SW480 (cell line): ENCODE measurements at places on chromosomes 3 and 15.
A peak's percentile ranks its signal among the peaks of the same experiment; 100 is the strongest.

- no peak for DNase-seq
Observed at GRCh38 chr3:128320551-128321340, 145.9 kb downstream of the DNAJB8 start.

- no peak for DNase-seq
Observed at GRCh38 chr3:42735019-42735418, 32.4 kb upstream of the HHATL start.

- DNase-seq: no peak
Observed at GRCh38 chr3:138732456-138732855, 102.3 kb downstream of the PIK3CB start.

GRCh38 chr15:84810073-84810840 is 6.9 kb upstream of the ALPK3 start:
- DNase-seq: no peak

- peak; percentile 63 for DNase-seq
Observed at GRCh38 chr15:53746101-53746500, 13.4 kb downstream of the WDR72 start.

DNA sequence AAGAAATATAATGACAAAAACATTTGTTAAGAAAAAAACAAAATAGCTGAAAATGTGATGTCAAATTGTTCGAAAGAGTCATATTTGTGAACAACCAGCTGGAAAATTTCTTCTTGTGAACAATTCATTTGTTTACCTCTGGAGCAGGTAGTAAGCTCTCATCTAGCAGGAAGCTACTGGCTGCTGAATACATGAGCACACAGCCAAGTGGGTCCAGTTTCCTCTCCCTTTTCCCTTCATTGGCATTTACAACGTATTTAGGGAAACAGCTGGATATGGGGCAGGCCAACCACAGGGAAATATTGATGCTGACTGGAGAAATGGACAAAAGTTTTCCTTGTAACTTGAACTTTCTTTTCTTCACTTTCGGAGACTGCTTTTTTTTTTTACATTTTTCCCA is 1354.7 kb upstream of the EPHA6 start:
- no peak for DNase-seq

DNA sequence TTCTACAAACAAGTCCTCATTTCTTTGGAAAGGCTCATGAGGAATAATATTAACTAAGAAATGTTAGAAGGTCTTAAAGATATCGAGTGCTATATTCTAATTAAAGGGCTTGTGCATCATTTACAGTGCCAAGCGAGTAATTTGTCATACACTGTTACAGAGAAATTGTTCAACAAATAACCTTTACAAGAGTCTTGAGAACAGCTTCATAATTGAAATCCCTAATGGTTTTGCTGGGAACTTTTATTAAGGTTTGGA is 209.5 kb downstream of the MECOM start:
- no peak for DNase-seq

DNA sequence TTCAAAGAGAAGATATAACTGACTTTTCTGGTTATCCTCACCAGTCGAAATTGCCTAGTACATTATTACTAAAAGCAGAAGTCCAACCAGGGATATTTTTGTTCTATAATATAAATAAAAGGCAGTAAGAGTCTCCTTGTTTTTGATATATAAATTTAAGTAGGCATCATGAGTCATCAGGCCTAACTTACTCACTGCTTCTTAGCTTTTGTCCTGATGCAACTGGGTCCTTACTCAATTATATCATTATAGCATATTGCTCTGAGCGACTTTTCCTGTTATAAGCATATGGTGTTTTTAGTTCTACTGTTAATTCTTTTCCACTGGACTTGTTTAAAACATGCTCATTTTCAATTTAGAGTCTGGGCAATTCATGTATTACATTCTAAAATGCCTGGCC is 910.1 kb downstream of the MCTP2 start:
- DNase-seq: no peak

DNA sequence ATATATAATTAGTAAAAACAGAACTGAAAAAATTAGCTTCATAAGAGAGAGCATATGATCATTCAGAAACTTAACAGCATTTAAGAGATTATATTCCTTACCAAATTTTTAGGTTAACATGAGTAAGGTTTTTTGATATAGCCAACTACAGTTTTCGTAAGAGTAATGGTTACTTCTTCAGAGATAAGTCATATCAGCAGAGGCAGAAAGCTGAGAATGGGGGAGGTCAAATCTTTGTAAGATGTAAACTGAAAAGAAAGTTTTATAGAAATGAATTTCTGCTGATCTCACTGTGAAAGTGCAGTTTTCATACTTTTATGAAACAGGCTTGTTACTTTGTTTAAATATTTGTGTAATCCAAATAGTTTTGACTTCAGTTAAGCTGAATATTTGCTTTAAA is 193.3 kb downstream of the ZBTB20 start:
- DNase-seq: no peak

DNA sequence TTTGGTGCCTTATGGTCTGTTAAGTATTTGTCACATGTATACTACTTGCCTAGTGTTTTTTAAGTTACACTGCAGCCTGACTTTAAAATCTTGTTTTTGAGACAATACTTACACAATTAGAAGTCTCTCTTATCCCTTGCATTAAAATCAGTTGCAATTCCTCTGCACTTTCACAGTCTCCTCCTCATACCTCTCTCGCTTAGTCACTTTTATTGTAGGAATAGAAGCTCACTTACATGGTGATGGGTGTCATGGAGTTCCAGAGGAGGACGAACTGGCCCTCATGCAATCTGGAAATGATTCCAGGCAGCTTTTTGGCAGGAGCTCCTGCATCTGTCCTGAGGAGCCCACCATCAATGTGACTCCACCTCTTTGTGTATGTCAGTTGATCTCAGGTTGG is 238.4 kb upstream of the TBC1D5 start:
- DNase-seq: no peak

DNA sequence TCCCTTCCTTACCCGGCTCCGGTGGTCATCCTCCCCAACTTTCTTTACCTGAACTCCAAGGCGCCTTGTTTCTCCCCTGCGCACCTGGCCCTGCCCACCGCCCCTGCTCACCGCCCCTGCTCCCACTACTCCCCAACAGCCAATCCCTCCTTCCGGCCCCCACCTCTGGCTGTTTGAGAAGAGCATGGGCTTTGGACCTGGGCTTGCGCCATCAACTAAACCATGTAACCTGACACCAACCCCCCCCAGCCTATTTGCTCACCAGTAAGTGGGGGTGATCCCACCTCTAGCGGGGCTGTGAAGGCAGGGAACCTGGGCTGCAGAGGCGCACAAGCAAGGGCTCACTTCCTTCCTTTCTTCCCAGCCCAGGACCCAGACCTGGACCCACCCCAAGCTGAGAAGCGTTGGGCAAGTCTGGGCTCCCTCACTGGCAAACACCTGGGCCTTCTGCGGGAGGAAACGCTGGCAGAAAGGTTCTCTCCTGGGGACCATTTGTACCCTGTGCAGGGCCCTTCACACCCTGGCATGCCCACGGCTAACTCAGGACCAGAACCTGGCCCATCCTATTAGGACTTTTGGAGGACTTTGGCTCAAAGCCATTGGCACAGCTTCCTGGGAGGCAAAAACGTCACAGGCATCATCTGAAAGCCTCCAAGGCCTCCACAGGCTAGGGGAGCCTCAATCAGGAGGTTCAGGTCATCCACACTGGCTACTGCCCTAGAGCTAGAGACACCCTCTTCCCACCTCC is at the start of gene PLXNB1:
PLXNB1 (minus strand) TSS at position 127 of the 748 bp plus-strand sequence. CDS start 5,475 bp downstream, outside the sequence.
- DNase-seq: peak; percentile 86

DNA sequence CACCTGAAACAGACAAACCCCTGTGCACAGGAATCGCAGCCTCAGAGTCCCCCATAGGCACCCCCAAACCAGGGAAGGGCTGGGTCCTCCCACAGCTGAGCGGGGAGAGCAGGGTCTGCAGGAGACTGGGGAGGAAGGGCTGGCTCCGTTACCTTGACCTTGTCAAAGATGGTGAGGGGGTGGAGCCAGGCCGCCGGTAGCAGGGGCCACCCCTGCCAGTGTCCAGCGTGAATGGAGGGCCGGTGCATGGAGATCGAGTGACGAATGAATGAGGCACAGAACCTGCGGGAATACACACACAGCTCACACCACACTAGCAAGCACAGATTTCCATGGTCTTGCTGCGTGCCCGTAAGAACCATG is 102.2 kb downstream of the TMEM266 start:
- no peak for DNase-seq

- DNase-seq: no peak
Observed at GRCh38 chr3:11542551-11542950, 101.2 kb downstream of the VGLL4 start.
